MG63 (cell line): ENCODE measurements at places on chromosomes 2 and 18.
A peak's percentile ranks its signal among the peaks of the same experiment; 100 is the strongest.

- no peak for DNase-seq
Measured at GRCh38 chr2:46676198-46676597, 196.8 kb downstream of the TMEM247 start.

GRCh38 chr2:237571551-237571950 is 5.2 kb downstream of the PRLH start:
- DNase-seq = no peak

GRCh38 chr2:232228971-232229894 is 149.3 kb upstream of the ALPP start:
- no peak for DNase-seq

DNA sequence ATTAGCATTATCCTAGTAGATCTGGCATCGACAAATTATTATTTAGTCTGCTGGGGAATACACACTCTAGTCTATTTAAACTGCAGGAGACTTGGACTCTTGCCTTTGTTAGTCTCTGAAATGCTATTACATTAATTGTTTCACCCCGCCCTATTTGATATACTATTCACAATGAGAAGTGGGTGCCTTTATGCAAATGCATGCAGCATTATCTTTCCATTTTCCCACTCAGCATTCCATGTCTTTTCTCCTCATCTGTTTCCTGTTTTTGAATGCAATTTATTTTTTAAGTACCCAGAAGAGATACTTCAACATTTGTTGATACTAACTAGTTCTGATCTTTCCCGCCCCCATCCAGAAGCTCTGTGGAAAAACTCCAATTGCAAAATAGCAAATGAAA is 395.3 kb upstream of the NXPH2 start:
- DNase-seq = no peak

GRCh38 chr2:229378386-229378785 is 107.3 kb upstream of the PID1 start:
- DNase-seq = no peak

DNA sequence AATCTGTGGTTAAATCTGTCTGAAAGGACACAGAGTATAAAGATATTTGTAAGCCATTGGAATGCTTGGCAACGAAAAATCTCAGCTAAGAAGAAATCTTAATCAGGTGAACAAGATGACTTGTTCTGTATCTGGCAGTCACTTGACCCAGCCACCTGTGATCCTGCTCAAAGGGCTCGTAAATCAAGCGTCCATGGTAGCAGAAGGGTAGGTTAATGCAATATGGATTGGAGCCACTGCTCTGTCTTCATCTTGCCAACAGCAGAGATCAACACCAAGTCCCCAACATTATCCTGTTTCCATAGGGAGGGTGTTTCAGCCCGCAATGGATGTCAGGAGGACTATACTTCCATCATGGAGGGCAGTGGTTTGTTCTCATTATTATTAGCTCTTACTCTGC is 378.4 kb downstream of the CDH7 start:
- no peak for DNase-seq

DNA sequence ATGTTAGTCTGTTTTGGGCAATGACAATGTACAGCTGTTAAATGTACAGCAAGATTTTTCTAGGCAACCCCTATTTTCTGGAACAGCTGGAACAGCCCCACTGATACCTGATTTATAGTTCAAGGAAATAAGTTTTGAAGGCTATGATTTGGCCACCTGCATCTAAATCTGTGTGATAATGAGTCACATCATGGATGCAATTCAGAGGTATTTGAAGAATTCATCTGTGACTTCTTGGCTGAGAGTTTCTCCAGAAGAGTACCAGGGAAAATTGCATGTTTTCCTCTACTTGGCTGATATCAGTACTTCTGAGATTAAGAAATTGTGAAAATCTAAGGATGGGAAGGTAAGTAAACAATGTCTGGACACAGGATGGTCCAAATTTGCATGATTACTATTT is 40.7 kb upstream of the NT5C1B start:
- DNase-seq = no peak

- no peak for DNase-seq
Measured at GRCh38 chr2:109440499-109441156, 173.1 kb downstream of the SEPTIN10 start.

DNA sequence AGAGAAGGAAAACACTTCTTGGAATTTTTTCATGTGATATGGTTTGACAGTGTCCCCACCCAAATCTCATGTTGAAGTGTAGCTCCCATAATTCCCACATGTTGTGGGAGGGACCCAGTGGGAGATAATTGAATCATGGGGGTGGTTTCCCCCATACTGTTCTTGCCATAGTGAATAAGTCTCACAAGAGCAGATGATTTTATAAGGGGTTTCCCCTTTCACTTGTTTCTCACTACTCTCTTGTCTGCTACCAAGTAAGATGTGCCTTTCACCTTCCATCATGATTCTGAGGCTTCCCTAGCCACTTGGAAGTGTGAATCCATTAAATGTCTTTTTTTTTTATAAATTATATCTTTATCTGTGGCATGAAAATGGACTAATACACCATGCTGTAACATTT is 250.7 kb downstream of the LPIN1 start:
- no peak for DNase-seq

- DNase-seq = no peak
Measured at GRCh38 chr2:215602997-215603396, 167.1 kb upstream of the FN1 start.

GRCh38 chr2:109387221-109387735 is 226.5 kb downstream of the SEPTIN10 start:
- DNase-seq = no peak

- DNase-seq = no peak
Measured at GRCh38 chr2:218023636-218024035, 20.8 kb upstream of the TNS1 start.

GRCh38 chr2:206920951-206921350 is 18.4 kb upstream of the CPO start:
- DNase-seq = no peak

DNA sequence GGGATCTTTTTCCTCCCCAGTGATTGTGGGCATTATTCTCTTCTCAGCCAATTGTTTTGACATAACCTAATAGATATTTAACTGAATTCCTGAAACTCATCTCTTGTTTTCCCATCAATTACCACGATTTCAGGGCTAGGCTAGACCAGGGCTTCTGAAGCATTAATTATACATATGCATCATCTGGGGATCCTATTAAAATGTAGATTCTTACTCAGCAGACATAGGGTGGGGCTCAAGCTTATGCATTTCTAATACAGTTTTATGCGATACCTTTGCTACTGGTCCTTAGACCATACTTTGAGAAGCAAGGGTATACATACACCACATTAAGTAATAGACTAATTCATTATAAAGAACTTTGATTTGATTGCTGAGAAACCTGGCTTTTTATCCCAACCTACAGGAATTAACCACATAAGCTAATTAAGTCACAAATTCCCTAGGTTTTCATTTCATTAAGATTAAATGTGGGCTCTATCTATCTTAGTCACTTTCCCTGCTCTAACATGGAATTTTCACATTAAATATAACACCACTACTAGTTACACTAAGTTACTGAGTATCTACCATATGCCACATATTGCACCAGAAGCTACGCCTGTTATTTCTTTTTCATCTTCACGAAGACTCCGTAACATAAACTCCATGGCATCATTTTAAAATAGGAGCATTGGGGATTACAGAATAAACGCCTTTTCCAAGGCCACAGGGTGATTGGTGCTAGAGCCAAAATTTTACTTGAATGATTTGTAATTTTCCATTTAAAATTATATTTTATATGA is 417.5 kb downstream of the DPP10 start:
- no peak for DNase-seq

DNA sequence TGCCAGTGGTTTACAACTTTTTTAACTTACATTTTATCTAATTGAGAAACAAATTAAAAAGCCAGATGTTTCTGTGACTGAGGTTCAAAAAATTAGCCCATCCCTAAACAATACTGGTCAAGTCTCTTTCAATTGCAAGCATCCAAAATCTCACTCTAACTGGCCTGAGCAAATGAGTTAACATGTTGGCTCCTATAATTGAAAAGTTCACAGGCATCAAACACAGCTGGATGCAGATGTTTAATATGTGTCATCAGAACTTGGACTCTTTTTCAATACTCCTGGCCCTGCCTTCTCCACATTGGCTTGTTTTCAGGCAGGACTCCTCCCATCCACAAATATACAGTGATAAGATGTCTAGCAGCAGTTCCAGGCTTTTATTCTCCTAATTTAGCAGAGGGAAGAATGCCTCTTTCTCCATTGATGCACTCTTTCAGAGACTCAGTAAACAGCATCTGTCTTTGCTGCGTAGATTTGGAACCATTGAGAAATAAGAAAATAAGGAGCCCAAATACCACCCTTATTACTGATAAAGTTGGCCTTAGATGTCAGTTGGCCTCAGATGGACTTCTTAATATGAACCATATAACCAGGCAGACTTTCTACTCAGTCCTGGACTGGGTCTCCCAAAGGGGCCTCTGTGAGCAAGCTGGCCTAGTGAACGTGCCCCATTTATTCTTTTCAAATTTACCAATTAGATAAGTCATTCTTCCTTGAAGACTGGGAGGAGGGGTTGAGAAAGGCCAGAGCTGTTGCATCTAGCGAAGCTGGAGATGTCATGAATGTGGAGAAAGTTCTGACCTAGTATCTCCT is 30.4 kb upstream of the FN1 start:
- peak; percentile 66 for DNase-seq

DNA sequence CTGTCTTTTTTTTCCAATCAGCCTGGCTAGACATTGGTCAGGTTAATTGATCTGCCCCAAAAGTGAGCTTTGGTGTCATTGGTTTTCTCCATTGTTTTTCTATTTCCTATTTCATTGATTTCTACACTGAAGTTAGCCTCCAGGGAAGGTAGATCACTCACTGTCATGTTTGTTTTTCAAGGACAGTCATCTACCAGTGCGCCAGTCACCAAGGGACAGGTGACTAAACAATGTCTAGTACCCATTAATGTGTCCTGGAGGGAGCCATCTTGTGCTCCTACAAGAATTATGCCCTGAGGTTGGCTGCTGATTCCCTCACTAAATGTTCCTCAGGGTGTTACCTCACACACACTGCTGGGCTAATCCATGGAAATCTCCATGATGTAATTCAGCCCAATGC is 17.6 kb upstream of the USP40 start:
- DNase-seq = no peak

DNA sequence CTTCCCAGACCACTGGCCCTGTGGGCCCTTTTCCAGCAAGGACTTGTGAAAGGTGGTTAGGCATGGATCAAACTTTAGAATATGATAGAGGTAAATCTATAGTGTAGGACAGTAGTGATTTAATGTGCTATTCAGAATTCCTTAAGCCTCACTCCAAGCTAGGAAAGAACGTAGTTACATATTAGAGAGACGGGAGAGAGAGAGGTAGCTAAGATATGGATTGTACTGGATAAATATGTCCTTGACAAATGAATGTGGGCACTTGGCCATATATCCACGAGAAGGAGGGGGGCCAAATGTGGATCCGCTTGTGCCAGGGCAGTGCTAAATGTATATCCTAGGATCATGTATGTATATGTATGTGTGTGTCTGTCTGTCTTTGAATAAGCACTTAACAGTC is 6.5 kb downstream of the KCNJ3 start:
- DNase-seq = no peak

- no peak for DNase-seq
Measured at GRCh38 chr2:15568874-15569273, 7.7 kb upstream of the NBAS start.

DNA sequence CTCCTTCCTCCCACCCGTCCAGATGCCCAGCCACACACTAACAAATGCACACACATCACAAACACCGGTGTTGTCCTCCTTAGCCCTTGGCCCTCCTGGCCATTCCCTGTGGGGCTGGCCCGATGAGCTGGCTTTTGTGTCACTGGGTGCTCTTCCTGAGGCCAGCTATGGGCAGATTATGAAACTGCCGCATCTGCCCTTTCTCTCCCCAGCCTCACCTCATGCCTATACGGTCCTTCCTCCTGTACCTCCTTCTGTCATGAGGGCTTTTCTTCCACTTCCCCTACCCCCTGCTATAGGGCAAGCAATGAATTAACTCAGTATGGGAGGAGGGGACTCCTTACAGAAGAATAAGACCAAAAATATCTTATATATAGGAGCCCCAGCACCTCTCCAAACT is 10.3 kb upstream of the INO80C start:
- no peak for DNase-seq

- DNase-seq = no peak
Measured at GRCh38 chr2:27441958-27442919, at the start of gene KRTCAP3. Gene KRTCAP3, plus strand, starts transcription at chr2:27442381. Its CDS starts 32 bp downstream, at chr2:27442413.

DNA sequence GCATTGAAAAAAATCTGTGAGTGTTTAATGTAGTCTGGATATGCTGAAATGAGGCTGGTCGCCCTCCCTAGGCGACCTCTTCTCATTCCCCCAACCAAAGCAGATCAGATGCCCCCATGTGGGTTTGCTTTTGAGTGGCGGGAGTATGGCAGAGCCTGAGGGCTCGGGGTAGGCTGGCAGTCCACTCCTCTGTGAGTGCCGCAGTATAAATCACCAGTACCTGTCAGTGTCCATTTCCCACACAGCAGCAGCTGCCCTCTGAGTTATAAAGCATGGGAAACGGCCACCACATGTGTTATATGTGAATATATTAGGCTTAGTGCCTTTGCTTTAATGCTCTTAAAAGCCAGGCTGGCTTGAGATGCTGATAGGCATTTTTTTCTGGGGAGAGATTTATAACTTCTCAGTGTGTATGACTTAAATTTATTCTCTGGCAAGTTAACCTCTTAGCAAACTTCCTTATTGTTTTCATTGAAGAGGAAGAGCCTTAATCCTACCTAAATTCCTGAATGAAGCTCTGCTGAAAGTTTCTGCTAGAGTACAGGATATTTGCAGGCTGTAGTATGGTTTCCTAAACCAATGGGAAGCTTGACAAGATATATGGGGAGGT is 3.8 kb downstream of the DCC start:
- DNase-seq = no peak

GRCh38 chr2:126793885-126794613 is 104.6 kb upstream of the TEX51 start:
- DNase-seq = no peak

DNA sequence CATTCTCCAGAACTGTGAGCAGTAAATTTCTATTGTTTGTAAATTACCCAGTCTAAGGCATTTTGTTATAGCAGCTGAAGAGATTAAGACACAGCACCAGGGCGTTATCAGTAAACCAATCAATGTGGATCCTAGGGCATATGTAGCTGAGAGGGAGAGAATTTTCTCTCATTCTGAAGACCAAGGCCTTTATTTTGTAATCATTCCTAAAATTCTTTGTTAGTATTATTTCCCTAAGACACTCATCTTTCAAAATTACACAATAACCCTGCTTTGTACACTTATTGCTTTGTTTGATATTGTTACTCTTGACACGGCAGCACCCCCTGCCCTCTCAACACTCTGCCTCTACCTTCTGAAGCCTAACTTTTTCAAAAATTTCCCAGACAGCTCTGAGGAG is 419.1 kb downstream of the SLC4A3 start:
- no peak for DNase-seq

DNA sequence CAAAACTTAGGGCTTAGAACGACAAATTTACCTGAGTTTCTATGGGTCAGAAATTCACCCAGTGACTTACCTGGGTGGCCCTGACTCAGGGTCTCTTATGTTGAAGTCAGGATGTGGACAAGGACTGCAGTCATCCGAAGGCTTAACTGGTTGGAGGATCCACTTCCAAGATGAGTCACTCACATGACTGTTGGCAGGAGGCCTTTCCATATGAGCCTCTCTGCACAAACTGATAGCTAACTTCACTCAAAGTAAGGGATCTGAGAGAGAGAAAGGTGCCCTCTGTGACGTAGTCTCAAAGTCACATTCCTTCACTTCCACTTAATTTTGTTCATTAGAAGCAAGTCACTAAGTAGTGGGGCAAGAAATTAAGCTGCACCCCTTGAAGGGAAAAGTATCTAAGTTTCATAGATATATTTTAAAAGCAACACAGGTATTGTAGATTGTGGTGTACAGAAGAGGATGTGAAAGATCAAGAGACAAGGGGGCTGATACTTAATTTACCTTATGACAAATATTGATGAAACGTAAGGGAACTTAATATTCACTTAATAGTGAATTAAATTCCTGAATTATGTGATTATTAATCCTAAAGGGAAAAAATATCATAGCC is 48.4 kb downstream of the TANK start:
- peak; percentile 76 for DNase-seq
